Epithelial cell of esophagus (primary cell): ENCODE measurements at places on chromosomes 11 and 22.

- DNase-seq, result peak; percentile 65
Observed at GRCh38 chr11:12556788-12557384, 117.3 kb upstream of the TEAD1 start.

GRCh38 chr11:114319716-114320328, 23.6 kb downstream of the NNMT start:
- no peak for DNase-seq

- DNase-seq, result no peak
Observed at GRCh38 chr11:2423157-2424025, 20.9 kb downstream of the TRPM5 start.

DNA sequence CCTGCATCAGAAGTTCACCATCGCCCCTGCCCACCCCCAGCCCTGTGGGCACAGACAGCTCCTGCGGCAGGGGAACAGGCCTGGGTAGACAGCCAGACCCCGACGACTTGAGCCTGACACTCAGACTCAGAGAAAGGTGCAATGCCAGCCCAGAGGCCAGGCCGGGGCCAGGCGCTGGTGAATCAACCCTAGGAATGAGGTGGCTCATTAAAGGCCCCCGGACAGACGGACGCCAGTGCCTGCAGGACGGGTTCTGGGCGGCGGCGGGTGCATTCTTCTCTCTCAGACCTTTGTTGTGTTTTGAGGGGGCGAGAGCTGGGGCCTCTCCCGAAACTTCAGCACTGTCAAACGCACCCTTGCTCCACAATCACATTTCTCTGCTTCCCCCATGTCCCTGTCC, 5.6 kb downstream of the OVOL1 start:
- DNase-seq, result no peak

- no peak for DNase-seq
Observed at GRCh38 chr11:2748814-2749554, 49.2 kb upstream of the KCNQ1OT1 start.

DNA sequence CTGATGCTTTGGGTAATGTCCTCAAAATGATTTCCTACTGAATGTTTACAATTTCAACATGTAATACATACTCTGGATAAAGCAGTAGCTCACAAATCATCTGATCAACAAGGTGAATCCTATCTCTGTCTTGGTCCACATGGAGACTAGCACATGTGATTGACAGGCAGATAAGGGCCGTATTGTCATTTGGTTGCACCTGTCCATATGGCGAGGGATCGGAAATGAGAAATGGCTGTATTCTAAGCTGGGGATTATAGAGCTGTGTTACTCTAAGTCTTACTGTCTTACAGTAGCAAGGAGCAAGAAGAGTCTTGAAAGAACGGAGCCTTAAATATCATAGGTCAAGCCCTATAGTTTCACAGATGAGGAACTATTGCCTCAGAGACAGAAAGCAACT, 55.7 kb downstream of the APIP start:
- DNase-seq, result no peak

DNA sequence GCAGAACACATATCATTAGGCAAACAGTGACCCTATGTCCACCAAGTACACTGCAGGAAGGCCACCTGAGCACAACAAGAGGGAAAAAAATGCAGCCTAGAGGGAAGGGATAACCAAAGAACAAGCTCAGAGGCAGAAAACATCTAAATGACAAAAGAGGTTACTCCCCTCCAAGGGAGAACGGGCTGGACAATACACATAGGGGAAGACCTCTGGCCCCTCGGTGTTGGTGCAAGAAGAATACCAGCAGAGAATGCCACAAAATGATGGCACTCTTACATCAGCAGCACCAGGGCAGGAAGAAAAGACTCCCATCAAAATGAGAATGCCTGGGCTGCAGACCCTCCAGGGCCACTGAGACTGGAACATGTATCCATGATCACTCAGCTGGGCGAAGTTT, 66.6 kb upstream of the OPCML start:
- no peak for DNase-seq

GRCh38 chr11:115145324-115145723, 358.9 kb downstream of the CADM1 start:
- no peak for DNase-seq

GRCh38 chr11:44094260-44094868, 1.1 kb upstream of the EXT2 start:
- DNase-seq, result peak; percentile 88

GRCh38 chr11:122741613-122742300, 86.2 kb downstream of the UBASH3B start:
- DNase-seq, result no peak

GRCh38 chr11:15845261-15845660, 511.1 kb downstream of the SOX6 start:
- no peak for DNase-seq

GRCh38 chr11:65639623-65640482, 2.0 kb downstream of the SIPA1 start:
- no peak for DNase-seq

- peak; percentile 96 for DNase-seq
Observed at GRCh38 chr22:26471522-26471921, 12.1 kb downstream of the HPS4 start.

DNA sequence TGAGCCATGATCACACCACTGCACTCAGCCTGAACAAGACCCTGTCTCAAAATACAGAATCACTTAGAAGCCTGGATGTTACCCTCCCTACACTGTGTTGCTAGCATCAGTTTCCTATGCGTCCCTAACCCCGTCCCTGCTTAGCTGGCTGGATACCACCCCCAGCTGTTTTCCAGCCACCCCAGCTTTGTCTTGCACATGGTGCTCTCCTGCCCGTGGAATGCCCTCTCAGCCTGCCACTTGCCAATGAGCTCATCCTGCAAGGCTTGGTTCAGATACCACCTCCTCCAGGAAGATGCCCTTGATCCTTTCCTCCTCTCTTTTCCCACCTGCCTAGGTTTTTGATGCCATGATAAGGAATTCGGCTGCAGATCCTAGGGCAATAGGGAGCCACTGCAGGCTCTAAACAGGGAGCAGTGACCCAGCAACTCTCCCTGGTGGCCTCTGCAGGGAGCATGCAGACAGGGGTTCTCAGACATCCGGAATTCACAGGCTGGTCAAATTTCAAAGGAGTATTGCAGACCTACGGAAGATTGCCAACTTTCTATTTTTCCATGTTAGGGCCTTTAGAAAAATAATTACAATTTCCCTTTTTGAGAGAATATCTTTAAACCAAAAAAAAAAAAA, 52.7 kb upstream of the WNT7B start:
- no peak for DNase-seq

DNA sequence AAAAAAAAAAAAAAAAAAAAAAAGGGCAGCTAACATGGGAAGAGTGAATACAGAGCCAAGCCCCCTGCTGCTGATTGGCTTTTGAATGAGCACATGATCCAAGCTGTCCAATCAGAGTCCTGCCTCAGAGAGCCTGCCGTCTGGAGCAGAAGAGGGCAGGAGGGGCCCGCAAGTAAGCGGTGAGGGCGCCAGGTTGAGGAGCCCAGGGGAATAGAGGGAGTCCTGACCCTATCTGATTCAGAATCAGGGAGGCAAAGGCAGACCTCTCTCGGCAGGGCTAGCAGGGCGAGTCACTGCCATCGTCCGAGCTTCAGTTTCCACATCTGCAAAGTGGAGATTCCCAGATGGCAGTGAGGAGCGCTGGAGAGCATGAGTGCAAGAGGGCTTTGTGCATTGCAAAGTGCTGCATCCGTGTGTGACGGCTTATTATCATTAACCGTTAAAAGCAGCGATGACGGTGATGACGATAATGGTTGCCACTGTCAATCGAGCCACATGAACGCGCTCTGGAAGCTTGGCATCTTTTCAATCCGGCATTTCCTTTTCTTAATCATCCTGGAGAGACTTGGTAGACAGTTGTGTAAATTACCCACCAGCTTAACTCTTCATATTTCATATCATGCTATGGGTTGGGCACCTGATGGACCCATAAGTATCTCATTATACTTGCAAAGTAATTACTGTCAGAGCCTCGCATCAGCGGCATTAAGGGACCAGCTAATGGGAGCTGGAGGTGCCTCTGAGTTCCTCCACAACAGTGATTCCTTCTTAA, 68.6 kb upstream of the ATXN10 start:
- DNase-seq, result no peak

DNA sequence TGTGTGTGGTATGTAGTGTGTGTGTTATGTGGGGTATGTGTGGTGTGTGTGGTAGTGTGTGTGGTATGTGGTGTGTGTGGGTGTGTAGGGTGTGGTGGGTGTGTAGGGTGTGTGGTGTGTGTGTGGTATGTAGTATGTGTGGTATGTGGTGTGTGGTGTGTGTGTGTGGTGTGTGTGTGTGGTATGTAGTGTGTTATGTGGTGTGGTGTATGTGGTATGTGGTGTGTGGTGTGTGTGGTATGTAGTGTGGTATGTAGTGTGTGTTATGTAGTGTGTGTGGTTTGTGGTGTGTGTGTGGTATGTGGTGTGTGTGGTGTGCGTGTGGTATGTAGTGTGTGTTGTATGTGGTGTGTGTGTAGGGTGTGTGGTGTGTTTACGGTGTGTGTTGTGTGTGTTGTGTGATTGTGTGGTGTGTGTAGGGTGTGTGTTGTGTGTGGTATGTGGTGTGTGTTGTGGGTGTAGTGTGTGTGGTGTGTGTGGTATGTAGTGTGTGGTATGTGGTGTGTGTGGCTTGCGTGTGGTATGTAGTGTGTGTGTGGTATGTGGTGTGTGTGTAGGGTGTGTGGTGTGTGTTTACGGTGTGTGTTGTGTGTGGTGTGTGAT, 4.2 kb upstream of the PPP6R2 start:
- DNase-seq, result no peak

DNA sequence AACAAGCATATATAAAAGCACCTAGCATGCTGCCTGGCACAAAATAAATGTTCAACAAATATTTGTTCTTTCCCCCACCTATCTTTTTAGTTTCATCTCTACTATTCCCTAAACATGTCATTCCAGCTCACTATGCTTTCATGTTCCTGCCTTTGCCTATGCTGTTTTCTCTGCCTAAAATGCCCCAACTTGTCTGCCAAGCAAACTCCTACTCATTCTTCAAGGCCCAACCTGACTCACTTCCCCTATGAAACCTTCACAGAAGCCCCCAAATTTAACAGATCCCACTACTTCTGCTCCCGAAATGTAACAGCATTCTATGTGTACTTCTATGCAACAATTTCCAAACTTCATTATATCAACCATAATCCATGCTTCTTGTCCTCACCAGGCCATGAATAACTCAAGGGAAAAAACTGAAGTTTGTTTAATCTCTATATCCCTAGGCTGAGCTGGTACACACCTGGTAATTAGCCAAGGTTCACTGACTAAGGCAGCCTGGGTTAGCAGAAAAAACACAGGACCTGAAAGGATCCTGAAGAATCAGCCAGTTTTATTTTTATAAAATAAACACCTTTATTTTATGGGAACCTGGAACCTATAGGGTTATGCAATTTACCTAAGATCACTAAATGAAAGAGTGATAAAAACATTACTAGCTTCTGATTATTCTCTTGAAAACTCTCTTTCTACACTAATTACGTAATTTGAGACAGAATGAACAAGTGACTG, 72.2 kb downstream of the PAK1 start:
- peak; percentile 70 for DNase-seq

DNA sequence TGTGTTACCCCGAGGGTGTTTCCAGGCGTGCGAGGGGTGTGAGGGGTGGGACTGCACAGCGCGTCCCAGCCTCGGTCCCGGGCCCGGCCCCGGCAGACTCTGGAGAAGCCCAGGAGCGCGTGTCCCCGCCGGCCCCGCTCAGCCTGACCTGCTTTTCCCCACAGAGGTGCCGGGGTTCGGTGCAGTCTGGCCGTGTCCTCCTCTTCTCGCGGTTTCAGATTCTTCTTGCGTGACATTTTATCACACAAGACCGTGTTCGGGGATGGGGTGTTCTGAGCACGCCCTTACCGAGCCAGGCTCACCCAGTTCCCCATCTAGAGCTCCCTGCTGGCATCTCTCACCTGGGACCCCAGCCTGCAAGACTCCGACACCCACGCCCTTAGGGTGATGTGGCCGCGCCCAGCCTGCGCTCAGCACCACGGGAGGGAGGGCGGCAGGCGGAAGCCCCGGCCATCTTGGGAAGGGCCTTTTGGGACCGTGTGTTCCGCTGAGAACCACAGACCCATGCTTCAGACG, 775.6 kb downstream of the BRD1 start:
- DNase-seq, result no peak

DNA sequence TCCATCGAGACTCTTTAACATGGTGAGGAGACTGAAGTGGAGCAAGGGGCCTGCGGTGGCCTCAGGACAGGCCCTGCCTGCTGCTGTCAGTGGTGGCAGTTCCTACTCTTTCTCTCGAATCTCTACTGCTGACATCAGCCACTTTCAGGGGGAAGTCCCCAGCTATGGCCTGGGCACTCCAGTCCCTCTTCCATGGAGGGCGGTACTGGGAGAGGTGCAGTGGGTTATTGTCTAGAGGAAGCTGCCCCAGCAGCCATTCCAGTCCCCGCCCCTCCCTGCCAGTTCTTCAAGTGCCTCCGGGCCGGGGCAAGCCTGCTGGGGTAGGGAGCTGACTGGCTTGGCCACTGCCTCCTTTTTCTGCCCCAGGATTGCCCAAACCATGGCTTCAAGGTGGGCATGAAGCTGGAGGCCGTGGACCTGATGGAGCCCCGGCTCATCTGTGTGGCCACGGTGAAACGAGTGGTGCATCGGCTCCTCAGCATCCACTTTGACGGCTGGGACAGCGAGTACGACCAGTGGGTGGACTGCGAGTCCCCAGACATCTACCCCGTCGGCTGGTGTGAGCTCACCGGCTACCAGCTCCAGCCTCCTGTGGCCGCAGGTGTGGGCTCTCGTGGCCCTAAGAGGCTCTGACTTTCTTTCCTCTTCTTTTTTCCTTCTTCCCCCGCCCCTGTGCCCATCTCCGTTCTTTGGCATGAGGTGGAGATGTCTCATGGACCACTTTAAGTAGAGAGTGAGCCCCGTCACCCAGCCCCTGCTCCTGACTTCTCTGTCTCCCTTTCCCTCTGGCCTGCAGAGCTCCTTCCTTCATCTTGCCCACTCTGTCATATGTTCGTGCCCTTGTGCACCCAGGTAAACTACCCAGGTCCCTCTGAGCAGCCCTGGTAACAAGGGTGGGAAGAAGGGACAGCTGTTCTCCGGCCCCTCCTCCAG, 13.7 kb downstream of the CHADL start:
- DNase-seq, result no peak

GRCh38 chr11:112016088-112016764, 9.0 kb upstream of the DLAT start:
- DNase-seq, result no peak

GRCh38 chr22:24938741-24939341, 7.7 kb downstream of the LHFPL7 start:
- peak; percentile 69 for DNase-seq

GRCh38 chr22:23836692-23837495, 1.9 kb downstream of the DERL3 start:
- no peak for DNase-seq

DNA sequence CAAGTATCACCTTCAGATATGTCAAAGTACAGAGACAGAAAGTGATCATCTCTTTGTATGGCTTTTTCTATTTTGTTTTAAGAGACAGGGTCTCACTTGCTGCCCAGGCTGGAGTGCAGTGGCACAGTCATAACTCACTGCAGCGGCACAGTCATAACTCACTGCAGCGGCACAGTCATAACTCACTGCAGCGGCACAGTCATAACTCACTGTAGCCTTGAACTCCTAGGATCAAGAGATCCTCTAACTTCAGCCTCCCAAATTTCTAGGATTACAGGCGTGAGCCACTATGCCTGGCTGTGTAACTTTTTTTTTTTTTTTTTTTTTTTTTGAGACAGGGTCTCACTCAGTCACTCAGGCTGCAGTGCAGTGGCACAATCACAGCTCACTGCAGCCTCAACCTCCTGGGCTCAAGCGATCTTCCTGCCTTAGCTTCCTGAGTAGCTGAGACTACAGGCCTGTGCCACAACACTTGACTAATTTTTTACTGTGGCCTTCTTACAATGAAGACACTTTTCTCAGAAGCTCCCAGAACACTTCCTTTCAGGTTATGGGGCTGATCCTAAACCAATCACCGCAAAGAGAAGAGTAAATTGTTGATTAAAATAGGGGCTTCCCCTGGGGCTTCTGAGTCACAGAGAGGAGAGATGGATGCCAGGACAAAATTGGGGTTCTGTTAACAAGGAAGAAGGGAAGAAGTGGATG, 9.0 kb upstream of the HIKESHI start:
- DNase-seq, result no peak
